ENCODE measurements at places on chromosomes 5 and 9.

DNA sequence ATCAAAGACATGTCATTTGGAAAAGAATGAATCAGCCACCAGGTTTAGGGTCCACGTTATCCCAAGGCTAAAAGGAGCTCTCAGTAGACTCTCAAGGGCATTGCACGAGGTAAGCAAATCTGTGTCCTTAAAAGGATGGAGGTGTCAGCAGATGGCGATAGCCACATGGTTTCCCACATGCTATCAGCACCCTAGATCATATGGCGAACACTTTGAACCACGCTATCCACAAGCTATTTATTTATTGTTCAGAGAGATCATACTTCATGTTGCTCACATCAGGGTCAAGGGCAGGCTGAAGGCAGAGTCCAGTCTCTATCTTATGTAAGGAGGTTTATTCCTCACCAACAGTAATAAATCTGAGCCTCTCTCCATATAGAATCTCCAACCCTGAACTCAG is 43.7 kb downstream of the CDH6 start:
- DNase-seq, result no peak

DNA sequence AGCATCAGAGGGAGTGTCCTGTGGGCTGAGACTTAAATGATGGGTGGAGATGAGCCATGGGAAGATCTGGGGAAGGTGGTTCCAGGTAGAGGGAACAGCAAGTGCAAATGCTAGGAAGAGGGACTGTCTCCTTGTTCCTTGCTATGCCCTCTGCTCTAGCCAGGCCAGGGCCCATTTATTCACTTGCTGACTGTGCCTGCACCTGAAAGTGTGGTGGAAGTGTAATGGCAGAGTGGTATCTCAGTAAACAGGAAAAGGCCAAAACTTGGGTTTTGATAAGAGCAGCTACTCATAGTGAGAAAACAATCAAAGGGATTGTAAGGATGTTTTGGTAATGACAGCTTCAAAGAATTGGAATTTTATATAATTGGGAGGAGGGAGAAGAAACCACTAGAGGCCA is 32.4 kb downstream of the TLE4 start:
- no peak for DNase-seq

DNA sequence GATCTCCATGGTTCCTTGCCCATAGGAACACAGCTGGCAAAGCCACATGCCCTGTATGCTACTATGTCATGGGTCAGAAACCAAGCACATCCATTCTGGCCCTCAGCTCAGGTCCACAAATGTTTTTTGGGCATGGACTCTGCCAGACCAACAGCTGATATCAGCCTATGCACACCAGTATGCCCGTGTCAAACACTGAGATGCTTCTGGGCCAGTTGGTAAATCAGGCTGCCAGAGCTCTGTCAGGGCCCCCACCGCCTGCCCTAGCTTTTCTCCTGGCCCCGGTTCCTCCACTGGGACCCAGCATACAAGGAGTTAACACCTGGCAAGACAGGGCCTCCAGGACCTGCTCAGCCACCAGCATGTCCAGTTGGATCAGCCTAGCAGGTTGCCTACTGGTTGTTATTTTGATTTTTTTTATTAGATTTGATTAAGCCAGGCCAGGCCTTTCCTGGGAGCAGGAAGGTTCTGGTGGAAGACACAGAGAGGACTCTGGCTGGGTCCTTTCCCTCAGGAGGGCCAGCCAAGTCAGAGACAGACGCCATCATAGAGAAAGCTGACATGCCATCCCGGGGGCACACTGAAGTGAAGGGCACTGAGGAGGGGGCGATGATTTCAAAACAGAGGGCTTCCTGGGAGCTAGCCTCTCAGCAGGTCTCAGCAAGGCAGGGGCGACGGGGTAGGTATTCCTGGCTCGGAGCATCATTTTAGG is 65.8 kb downstream of the TSTD2 start:
- DNase-seq, result no peak

DNA sequence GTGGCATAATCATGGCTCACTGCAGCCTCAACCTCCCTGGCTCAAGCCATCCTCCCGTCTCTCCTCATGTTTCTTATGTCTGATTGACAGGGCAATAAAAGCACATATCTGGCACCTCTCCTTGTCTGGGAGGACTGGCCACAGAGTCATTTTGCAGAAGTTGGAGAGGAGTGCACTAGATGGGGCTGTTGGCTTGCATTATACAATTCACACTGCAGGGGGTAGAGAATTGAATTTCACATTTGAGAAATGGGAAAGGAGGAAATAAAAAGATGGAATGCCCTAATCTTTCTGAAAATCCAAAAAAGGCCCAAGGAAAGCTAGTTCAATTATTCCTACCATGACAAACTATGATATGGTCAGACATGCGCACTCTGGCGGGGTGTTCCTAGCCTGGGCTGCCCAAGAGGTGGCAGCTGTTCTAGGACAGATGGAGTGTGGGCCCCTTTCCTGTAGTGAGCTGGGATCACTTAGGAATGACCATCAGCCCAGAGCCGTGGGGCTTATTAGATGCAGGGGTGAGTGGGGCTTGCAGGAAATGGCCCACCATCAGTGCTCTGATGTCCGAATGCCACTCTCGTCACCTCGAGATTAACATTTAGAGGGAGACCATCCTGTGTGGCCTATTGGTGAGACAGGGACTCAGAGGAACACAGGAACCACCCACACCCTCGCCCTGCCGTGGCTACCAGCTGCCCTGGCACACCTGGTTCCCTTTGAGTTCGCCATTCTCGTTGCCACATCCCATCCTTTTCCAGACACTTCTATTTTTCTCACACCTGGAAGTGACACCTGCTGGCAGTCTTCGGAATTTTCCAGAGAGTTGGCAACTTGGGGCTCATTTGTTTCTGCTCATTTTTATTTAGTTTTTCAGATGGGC is 21.8 kb upstream of the ANKRD18A start:
- peak; percentile 51 for DNase-seq

DNA sequence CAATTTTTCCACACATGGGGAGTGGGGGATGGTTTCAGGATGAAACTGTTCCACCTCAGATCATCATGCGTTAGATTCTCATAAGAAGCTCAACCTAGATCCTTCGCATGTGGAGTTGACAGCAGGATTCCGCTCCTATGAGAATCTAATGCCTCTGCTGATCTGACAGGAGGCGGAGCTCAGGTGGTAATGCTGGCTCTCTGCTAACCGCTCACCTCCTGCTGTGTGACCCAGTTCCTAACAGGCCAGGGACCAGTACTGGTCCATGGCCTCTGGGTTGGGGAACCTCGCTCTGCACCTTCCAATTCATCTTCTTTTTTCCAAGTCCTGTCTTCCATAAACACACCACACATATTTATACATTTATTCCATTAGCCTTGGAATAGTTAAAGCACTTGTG is 33.0 kb downstream of the POU5F2 start:
- DNase-seq, result no peak

GRCh38 chr5:157506066-157506590 is 46.1 kb downstream of the NIPAL4 start:
- DNase-seq, result no peak

- no peak for DNase-seq
Observed at GRCh38 chr9:108052431-108053080, 563.0 kb upstream of the KLF4 start.

All from kidney (tissue), 22 donors.